COLO829 (cell line): ENCODE measurements at places on chromosomes 4 and X.

DNA sequence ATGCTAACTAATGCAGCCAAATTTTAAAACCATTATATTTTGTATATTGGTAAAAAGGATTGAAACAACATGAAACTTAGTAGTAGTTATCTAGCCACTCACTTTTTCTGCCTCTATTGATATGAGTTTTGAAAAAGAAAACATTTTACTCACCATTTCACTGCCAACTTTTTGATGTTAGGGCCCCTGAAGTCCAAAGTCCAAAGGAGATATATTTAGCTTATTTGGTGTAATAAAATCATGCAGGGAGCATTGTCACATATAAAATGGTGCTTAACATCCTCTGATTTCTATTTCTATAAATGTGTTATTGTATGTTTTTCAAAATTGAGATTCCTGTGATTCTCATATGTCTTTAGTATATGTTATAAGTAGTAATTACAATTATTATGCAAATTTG lies 24.5 kb upstream of the CXCL3 start:
- no peak for DNase-seq

GRCh38 chrX:132786217-132786616 lies 172.2 kb downstream of the HS6ST2 start:
- no peak for DNase-seq

- no peak for DNase-seq
Observed at GRCh38 chr4:105198541-105198940, 51.9 kb downstream of the TET2 start.

- no peak for DNase-seq
Observed at GRCh38 chr4:144597171-144597570, 48.8 kb upstream of the HHIP start.

DNA sequence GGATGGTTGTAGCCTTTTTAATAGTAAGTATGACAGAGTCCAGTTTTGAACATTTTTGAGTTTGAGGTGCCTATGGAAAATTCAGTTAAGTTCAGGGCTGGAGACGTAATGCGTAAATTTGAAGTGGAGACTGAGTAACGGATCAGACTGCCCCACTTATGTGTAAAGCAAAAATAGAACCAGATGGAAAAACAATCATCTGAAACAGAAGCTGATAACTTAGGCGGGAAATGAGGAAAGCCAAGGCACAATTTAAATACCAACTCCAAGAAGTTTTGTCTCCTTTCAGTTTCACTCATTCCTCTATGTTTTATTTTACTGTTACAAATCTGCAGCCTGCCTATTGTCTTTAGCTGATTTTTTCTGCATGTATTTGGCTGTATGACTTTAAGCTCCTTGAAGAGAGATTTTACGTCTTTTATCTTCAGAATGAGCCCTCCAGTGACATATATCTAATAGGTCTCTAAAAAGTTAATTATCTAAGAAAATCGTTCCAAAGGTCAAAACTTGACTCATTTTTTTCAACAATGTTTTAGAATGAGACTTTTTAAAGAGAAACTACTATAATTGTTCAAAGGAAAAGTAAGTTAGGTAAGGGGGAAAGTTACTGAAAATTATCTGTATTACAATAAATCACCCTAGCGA lies 1.1 kb downstream of the SGCB start:
- no peak for DNase-seq

DNA sequence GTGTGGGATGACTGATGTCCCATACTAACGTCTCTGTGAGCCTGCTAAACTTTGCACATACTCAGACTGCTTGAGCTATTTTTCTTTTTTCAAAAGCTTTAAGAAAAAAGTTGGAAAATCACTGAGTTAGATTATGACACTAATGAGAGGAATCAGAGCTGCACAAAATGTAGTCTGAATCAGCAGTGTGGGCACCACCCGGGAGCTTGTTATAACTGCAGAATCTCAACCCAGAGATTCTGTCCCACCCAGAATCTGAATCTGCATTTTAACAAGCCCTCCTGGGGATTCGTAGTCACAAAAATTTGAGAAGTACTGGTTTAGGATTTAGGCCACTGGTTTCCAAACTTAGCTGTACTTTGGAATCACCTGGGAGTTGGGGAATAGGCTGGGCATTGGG lies 102.1 kb upstream of the MID1IP1 start:
- DNase-seq, result no peak

DNA sequence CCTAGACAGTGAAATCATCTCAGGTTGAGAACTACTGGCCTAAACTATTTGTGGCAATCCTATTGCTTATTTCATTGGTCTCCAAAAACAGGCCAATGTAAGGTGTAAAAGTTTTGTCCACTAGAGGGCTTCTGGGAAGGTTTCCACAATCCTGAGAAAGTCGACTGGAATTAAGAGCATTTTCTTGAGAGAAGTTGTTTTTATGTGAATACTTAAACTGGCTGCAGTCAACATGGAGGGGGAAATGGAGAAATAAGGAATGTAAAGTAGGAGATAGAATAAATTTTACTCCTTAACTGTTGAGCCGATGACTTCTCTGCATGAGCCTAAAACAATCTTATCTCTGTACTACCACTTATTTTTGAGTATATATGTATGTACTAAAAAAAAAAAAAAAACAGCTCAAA lies 11.0 kb upstream of the EIF4E start:
- DNase-seq, result peak; percentile 76

- DNase-seq, result peak; percentile 48
Observed at GRCh38 chr4:154720123-154720522, 23.7 kb upstream of the LRAT start.

- no peak for DNase-seq
Observed at GRCh38 chr4:84022564-84022963, 476.5 kb downstream of the NKX6-1 start.

DNA sequence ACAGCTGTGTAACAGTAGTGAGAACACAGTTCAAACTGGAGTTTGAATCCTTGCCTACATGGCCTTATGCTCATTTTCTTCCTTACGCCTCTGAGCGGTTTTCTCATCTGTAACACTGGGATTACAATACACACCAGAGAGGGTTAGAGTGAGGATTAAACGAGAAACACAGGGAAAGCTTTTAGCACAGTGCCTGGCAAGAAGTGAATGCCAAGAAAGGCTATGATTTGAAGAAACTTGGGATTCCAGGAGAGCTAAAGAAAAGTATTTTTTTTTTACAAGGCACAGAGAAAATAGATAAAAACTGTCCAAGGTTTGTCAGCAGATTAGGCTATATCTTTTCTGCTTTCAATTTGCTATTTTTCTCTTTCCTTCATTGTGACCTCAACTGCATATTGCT lies 246.4 kb downstream of the FBXW7 start:
- no peak for DNase-seq

DNA sequence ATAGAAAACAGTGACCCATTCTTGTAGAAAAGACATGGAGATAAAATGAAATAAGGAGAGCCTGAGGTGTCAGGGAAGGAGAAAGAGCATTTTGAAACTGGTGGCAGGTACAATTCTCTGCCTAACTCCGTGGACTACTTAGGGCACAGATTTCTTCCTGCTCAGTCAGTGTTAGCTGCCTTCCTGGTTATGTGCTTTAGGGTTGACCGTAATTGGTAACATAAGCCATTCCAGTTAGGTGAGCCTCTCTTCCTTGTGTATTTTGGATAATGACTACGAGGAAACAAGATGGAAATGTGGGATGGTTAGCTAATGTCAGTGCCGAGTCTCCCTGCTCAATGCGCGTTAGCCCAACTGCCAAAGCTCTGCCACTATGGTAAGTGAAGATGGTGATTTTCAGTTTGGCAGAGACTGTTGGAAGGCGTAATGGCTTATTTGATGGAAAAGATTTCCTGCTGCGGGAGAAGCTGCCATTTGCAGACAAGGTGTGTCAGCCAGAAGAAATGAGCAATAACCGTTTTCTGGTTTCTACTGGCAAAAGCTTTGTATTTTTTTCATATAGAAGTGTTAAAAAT lies 174.1 kb downstream of the CBR4 start:
- no peak for DNase-seq

- DNase-seq, result no peak
Observed at GRCh38 chr4:88812420-88812819, 114.8 kb upstream of the NAP1L5 start.

DNA sequence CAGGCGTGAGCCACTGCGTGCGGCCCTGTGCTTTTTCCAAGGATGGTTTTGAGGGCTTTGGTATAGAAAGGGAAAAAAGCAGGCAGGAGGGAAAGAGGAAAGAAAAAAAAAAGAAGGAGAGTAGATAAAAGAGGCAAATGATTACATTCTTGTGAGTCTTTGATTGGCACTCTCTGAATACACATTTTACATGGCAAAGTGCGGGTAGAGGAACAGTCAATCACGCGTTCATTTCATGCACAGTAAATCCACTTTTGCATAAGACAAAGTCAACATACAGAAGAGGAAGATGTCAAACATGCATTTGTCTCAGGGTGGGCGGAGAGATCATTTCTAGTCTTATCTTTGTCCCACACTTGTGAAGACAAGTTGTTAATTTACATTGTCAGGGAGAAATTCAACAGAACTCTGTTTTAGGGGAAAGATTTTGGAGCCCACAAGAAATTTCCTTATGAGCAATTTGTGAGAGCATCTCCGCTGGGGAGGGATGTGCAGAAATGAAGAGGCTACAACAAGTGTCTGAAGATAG lies 183.2 kb downstream of the DHRSX start:
- DNase-seq, result no peak

DNA sequence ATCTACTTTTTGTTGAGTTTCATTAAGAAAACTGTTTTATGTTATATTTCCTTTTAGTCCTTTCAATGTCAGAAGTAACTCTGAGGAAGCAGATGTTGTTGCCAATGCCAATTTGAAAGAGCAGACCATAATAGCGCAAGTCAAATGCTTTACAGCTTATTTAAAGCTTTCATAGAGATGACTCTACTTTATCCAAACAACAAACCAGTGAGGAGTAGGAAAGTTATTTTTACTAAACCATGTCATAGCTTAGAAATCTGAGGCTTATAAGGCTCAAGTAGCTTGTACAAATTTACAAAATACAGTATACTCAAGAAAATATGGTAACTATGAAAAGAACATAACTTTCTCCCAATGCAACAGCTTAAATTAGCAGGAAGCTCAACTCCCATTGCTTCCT lies 40.1 kb upstream of the SPOCK3 start:
- no peak for DNase-seq

DNA sequence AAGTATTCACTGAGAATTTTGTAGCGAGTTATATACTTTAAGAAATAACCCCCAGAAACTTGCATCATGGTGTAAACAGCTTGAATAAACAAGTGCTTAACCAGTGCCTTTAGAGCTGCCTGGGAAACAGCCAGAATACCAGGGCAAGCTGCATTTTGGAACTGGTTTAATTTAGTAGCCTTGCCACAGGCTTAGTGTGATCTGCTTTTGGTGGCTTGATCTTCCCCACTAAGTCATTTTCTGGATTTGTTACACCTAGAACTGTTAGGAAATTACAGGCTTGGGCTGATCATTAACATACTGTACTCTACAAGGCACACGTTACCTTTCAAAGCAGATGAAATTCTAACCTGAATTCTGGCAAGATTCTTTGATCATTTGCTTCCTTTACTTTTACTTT lies 35.4 kb downstream of the NPNT start:
- DNase-seq, result no peak

GRCh38 chr4:158816955-158817354 lies 48.1 kb downstream of the FNIP2 start:
- DNase-seq, result no peak

GRCh38 chr4:143438710-143439109 lies 74.8 kb upstream of the SMARCA5 start:
- DNase-seq, result no peak

DNA sequence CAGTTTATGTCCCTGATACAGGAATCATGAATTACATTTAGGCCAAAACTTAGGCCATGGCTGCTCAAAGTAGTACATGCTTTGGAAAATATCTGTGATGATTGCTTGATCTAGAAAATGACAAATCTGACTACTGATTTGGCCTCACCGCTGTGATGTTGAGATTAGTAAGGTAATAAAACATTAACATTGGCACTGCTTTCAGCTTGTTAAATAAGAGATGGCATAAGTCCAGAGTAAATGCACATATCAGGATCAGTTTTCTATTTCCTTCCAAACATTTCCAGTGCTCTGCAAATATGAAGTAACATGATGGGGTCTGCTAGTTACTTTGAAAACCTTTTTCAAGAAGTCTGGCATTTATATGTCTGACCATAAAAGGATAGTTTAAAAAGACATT lies 687.3 kb upstream of the ACTRT1 start:
- DNase-seq, result no peak

GRCh38 chrX:112058255-112058654 lies 24.3 kb downstream of the TRPC5 start:
- no peak for DNase-seq

DNA sequence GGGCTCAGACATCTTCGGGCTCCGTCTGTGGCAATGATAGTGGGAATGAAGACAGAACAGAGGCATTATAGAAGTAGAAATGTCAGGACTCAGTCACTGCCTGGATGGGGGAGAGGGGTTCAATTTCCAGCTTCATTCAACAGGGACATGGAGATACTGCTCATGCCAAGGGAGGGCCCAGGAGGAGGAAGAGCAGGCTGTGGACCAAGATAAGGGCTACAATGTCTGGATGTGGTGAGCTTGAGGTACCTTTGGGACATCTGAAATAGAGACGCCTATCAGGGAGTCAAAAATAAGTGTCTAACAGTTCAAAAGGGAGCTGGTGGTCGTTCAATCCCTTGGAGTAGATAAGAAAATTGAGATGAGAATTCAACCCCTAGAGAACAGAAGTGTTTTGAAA lies 34.5 kb downstream of the ELF4 start:
- DNase-seq, result no peak

GRCh38 chrX:57902633-57903032 lies 7.6 kb downstream of the ZXDA start:
- no peak for DNase-seq

- DNase-seq, result no peak
Observed at GRCh38 chr4:140130677-140131076, 23.3 kb downstream of the MAML3 start.

DNA sequence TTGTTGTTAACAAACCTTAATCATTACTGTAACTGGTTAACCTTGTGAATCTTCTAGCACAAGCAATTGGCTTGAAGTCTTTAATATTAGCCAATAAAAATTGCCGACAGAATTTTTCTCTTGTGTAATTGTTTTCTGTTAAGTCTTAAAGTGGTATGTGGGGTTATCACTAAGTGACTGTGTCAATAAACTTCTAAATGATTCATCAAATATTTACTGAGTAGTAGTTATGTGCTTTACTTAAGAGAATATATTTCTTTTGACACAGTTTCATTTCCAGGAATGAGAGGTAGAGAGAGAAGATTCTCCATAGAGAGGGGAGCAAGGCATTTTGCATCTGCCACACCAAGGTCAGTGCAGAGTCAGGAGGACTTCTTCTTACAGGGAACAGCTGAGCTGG lies 2361.6 kb upstream of the AGA start:
- no peak for DNase-seq

DNA sequence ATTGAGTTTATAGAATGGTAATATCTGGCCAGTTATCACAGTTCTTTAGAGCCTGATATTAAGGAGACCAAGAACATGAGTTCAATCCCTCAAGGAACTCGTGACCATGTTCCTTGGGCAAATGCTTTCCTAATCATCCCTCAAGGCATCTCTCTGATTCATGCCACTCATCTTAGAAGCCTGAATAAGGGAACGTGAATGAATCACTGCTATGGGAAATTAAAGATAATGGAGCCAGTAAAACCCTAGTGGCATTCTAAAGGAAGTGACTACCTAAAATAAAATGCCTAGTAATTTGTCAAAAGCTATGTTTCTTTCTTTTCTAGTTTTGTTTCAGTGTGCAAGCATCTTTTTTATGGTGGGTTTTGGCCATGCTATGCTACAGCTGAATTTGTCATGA lies 1161.3 kb downstream of the C4orf33 start:
- DNase-seq, result peak; percentile 79
